ENCODE measurements at places on chromosomes 3 and 15.

- DNase-seq = no peak
These were observed 95.5 kb upstream of the SETMAR start for GRCh38 chr3:4207672-4208071.

GRCh38 chr15:80414546-80415357 lies 10.6 kb downstream of the ARNT2 start:
- no peak for DNase-seq

DNA sequence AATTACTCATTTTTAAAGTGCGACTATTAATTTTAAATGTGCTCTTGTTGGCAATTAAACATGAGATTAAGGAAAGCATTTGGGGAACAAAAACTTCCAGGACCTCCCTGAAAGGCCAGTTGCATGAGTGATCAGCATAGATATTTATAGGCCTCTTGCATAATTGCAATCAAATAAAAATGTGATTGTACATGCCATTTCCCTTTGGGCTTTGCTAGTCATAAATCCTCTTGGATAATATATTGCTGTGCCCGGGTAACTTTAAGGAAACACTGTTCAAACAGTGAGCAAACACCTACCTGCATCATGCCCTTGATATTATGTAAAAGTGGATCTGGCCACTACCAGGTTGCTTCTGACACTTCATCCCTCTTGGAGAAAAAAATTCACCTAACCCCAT lies 239.1 kb downstream of the MCTP2 start:
- DNase-seq = no peak

- peak; percentile 38 for DNase-seq
These were observed 27.1 kb downstream of the CGGBP1 start for GRCh38 chr3:88031642-88032077.

- DNase-seq = no peak
These were observed 68.5 kb downstream of the PLCH1 start for GRCh38 chr3:155676252-155676981.

GRCh38 chr3:123271466-123272159 lies 69.9 kb downstream of the SEC22A start:
- no peak for DNase-seq

- no peak for DNase-seq
These were observed 164.5 kb downstream of the EBLN2 start for GRCh38 chr3:73225991-73226390.

GRCh38 chr3:45773714-45774449 lies 22.5 kb downstream of the SLC6A20 start:
- DNase-seq = no peak

DNA sequence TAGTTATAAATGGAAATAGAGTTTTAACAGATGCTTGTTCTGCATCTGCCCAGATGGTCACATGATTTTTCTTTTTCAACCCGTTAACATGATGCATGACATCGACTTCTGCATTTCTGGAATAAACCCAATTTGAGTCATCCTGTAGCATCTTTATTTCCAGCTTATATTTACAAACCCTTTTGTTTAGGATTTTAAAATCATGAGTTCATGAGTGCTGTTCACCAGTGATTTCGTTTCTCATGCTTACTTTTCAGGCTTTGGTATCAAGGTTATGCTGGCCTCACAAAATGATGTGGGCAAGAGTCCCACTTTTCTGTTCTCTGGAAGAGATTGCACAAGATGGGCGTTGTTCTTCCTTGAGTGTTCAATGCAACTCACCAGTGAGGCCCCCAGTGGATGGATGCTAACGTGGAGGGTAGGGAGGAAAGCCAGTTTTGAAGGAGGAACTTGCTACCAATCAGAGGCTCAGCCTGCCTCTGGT lies 5.2 kb downstream of the HRH1 start:
- no peak for DNase-seq

- DNase-seq = no peak
These were observed 414.2 kb downstream of the AGBL1 start for GRCh38 chr15:86493884-86494283.

GRCh38 chr3:138740072-138740471 lies 94.7 kb downstream of the PIK3CB start:
- DNase-seq = no peak

- DNase-seq = no peak
These were observed 175.0 kb downstream of the PDZRN3 start for GRCh38 chr3:73449774-73450173.

DNA sequence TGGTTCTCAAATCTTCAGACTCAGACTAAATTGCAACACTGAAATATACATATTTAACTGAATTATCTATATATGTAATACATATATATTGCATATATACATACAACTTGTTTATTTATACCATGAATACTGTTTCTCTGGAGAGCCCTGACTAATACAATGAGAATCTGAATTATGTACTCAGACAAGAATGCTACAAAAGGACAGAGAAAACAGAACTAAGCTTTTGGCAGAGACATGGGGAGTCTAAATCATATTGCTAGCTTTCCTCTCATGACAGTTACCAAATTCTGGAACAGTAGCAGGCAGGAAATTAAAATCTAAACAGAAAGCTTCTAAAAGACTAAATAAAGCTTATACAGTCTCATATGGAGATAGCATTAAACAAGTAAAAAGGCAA lies 142.4 kb upstream of the KCNMB2 start:
- DNase-seq = no peak

- DNase-seq = no peak
These were observed 58.8 kb upstream of the SLC7A14 start for GRCh38 chr3:170644711-170645110.

DNA sequence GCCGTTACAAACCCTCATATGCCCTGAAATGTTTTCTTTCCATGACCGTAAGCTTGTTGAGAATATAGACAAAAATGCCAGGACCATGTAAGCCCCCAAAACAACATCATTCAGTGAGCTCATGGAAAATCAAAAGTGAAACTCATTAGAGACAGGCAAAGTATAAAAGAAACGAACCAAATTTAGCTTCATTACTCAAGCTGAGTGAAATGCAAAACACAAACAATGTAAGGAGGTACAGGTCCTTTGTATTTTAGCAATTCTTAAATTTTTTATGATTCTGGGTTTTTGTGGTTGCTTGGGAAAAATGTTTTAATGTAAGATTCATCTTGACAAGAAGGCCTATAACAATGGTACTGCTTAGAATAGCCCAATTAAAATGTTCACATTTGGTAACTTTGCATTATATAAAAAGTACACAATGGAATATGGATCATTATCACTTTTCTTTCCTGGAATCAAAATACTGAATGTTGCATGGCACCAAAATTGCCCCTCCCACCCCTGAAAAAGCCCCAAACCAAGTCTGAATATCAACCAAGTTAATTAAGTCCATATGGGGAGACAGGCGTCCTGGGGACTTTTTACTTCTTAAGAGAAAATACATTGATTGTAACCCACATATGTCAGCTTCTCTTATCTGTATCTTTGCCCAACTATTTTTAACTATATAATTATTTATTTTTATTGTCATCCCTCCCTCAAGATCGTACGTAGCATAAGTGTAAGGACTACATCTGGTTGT lies 247.7 kb upstream of the CDIN1 start:
- no peak for DNase-seq

DNA sequence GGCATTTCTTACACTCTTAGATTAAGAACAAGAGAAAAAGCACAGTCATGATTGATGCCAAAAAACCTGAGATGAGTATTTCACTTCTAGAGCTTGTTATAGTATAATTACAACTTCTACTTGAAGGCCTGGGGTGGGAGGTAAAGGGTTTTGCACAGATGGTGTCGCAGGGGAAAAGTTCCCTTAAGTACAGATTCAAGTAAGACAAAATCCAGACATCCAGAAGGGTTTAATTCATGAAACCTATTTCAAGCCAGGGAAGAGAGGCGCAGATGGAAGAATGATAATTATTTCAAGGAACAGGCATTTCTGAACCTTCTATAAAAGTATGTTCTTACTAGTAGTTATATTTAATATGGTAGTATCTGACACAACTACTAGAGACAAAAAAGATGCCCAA lies 70.6 kb downstream of the TM4SF4 start:
- DNase-seq = no peak

- no peak for DNase-seq
These were observed 26.7 kb upstream of the COL6A6 start for GRCh38 chr3:130490241-130490640.

GRCh38 chr3:193805448-193805847 lies 212.4 kb downstream of the OPA1 start:
- DNase-seq = no peak

DNA sequence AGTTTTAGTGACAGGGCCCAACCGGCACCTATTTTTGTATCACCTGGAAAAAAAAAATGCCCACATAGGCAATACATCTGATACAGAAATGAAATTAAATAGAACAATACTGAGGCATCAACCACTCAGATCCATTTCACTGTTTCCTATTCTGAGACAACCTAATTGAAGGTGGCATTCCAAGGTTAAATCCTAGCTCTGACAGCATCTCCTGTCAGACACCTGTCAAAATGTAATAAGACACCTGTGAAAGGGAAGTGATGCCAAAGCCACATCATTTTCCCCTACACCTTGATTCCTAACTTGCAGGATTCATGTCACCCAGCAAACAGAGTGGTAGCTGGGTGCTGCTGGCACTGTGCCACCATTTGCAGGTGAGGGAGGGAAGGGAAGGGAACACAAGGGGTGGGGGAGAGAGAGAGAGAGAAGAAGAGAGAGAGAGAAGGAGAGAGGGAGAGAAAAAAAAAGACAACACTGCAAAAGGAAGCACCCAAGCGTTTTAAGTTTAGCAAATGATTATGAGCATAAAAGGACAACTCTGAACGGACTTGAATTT lies 1044.6 kb upstream of the CFAP20DC start:
- DNase-seq = no peak

GRCh38 chr3:169454060-169454317 lies 209.5 kb downstream of the MECOM start:
- no peak for DNase-seq

GRCh38 chr15:39939487-39940452 lies 5.9 kb downstream of the EIF2AK4 start:
- no peak for DNase-seq

DNA sequence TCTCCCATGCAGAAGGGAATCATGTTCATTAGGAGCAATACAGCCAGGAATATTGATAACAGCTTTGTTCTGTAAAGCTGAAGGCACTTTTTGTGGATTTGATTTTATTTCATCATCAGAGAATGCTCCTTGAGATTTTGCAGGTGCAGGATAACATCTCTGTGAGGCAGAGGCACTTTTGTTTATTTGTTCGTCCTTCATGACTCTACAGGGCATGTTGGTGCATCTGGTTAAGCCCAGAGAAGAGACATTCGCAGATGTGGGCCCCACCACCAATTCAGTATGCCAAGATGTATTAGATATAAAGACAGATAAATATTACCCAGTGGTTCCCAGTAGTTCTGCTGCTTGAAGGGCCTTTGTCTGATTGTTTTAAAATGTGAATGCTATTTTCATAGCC lies 368.1 kb upstream of the SEMA6D start:
- DNase-seq = no peak

- no peak for DNase-seq
These were observed 25.8 kb downstream of the NAALADL2 start for GRCh38 chr3:174884776-174885568.

DNA sequence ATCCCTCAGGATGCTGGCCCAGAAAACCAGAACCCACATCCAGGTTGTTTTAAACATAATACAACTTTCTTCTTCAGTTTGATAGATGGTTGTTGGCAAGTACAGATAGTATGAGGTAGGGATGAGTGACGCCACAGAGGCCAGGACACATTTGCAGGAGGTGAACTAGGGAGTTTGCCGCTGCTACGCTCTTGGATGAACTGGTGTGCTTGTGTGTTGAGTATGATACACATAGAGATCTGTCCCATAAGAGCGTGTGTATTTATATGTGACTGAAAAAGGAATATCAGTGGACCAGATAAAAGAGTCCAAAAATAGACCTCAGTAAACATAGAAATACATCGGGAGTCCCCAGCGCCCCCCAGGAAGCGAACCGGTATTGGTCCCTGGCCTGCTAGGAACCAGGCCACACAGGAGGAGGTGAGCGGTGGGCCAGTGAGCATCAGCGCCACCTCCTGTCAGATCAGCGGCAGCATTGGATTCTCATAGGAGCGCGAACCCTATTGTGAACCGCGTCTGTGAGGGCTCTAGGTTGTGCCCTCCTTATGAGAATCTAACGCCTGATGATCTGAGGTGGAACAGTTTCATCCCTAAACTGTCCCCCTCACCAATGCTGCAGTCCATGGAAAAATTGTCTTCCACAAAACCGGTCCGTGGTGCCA lies 98.1 kb downstream of the LRRK1 start:
- no peak for DNase-seq

DNA sequence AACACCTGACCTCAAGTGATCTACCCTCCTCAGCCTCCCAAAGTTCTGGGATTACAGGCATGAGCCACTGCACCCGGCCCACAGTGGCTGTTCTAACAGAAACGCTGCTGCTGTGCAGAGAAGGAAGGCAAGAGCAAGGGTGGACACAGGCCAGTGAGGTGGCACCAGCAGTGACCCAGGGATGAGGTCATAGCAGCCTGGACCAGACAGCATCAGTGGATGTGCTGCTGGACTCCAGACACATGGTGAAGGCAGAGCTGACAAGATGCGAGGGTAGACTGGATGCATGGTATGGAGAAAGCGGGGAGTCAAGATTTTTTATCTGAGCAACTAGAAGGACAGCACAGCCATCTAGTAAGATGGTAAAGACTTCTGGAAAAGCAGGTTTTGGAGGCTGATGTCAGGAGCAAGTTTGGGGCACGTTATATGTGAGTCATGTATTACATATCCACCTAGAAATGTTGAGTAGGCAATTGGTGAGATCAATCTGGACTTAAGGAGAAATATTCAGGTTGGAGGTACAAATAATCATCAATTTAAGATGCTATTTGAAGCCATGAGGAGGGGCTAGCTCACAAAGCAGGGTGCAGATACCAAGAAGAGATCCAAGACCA lies 22.1 kb upstream of the TJP1 start:
- DNase-seq = no peak

DNA sequence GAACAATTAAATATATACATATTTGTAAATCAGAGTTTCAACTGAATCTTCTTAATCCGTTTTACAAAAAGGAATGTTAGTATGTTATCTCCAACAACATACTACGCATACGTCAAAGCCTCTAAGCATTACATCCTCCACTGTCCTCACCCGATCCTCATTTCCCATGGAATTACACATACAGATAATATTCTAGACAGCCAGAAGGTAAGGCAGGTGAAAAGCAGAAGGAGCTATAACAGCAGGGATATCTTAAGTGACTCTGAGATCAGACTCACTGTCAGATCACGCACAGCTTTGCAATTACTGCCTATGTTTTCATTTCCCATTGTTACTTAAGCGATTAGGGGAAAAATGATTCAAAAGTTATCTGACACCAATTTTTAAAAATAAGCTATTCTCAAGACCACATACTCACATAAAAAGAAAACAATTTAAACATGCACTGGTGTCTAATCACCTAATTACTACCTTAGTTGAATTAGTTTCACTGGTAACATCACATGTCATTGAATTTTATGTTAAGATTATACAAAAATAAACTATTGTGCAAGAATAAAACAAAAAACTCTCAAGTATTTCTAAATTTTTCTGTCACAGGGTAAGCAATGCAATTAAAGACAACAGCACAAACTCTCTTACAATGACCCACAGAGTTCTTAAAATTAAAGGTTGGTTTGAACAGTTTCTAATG lies 92.8 kb downstream of the TBL1XR1 start:
- no peak for DNase-seq
